GM13976 (cell line): ENCODE measurements at places on chromosomes 6 and 20.

GRCh38 chr20:54345821-54346220, 129.6 kb upstream of the DOK5 start:
- DNase-seq: no peak

DNA sequence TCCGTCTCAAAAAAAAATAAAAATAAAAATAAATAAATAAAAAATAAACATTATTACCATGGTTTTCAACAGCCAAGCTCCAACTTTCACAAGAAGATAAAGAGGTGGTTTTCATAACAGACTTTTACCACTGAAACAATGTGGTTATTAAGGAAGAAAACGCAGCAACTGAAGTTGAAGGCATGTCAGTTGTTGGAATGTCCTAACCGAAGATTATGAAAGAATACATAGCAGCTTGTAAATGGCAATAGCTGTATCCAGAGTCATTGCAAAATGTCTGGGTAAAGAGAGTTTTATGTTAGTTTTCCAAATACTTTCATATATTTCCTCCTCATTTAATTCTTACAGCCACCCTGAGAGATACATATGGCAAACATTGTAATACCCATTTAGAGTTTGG, 161.6 kb upstream of the MARCKS start:
- no peak for DNase-seq

GRCh38 chr20:2780948-2781347, 19.5 kb downstream of the CPXM1 start:
- no peak for DNase-seq

DNA sequence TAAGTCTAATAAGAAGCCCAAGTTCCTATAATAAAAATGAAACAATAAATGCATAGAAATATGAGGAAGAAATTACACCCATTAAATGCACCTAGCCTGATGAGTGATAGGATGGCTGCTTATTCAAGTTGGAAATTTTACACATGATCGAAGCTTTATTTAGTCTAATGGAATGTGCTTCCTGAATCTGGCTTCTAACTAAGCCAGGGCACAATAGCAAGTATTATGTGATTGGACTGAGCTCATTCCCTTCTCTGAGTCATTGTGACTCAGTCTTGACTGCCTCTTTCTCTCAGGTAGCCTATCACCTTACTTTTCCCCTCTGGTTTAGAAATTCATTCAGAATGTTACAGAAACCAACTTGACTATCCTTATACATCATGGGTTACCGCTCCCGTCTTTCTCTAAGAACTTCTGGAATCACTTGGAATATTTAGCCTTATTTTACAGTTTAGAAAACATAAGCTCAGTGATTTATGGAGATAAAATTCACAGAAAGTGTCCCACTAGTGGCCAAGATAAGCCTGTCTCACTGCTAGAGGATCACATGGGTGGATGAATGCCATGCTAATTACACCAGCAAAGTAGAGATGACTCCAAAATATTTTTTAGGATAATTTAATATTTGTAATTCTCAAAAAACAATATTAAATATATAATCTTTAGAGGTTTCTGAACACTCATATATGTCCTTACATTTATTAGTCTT, 505.3 kb upstream of the JAG1 start:
- DNase-seq: no peak

DNA sequence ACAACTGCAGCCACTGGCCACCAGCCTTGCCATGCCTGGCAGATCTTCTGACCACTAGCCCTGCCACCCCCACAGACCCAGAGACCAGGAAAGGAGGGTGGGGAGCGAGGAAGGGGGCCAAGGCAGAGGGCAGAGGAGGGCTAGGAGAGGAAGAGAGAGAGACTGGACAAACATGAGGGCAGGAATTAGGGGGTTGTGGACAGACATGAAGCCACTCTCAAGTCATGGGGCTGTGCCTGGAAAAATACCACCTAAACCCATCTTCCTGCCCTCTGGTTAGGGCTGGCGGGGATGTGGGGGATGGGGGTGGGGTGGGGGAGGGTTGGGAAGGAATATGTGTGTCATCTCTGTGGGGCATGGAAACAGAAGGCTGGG, 1.4 kb upstream of the SLC29A1 start:
- DNase-seq: peak; percentile 11

- no peak for DNase-seq
Measured at GRCh38 chr6:108576709-108577108, 16.0 kb downstream of the FOXO3 start.

GRCh38 chr20:51365670-51366069, 176.8 kb downstream of the NFATC2 start:
- DNase-seq: no peak

GRCh38 chr6:142883011-142883410, 62.0 kb downstream of the HIVEP2 start:
- DNase-seq: no peak

- no peak for DNase-seq
Measured at GRCh38 chr6:113315165-113315564, 542.0 kb upstream of the MARCKS start.

DNA sequence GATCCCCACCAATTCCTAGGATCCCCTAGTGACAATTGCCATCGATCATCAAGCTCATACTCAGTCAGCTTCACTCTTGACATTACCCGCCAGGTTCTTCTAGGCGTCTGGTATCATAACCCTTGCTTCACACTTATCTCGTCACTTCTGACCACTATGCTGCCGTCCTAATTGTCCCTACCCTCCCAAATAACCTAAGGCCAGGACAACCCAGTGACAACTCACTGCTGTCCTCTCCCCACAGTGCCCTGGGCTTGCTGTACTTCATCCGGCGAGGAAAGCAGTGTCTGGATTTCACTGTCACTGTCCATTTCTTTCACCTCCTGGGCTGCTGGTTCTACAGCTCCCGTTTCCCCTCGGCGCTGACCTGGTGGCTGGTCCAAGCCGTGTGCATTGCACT, 3.7 kb downstream of the SYS1 start:
- DNase-seq: no peak

DNA sequence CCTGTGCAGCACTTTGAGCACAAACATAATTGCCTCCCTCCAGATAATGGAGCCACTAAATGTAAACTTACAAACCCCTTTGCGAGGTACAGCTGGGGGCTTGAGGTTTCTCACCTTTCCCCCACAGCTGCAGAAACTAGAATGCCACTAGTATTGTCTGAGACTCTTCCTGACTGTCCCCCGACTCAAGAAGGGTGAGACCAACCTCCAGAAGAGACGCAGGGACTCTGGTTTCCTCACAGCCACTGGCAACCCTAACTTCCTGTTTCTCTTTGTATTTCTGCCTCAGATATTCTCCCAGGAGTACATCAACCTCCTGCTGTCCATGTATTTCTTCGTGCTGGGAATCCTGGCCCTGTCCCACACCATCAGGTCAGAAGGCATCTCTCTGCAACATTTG, 23.6 kb downstream of the HM13 start:
- no peak for DNase-seq

DNA sequence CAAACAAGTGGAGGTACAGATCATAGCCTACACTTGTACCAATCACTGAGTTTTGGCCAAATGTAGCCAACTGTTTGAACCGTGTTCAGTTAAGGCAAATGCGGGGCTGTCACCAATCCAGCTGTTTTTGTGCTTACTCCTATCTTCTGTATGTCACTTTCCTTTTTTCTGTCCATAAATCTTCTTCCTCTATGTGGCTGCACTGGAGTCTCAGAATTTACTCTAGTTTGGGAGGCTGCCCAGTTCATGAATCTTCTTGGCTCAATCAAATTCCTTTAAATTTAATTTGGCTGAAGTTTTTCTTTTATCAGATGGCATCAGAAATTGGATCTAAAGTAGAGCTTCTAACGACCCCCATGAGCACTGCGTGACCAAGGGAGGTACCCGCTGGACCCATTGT, 11.7 kb upstream of the STX7 start:
- DNase-seq: no peak

DNA sequence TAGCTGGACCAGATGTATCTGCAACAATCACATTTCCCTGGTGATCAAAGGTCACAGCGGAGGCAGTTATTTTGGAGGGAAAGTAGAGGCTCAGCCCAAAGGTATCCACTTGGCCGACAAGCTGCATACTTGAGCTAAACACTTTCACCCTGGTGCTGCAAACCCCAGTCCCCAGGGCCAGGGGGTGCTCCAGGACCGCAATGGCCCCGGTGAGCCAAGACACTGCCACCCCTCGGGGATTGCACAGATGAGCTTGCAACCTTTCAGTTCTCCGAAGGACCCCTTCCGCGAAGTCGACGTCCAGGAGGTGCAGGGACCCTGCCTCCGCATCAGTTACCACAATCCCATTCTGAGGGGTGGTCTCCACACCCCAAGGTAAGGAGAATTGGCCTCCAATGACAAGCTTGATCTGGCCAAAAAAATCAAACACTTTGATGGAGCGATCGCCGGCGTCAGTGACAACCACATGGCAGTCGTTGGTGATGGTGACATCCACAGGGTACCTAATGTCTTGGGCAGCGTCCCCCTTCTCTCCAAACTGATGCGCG, 823 bp downstream of the NHLRC1 start:
- peak; percentile 30 for DNase-seq

GRCh38 chr6:55405474-55406235, 78.4 kb downstream of the GFRAL start:
- no peak for DNase-seq

DNA sequence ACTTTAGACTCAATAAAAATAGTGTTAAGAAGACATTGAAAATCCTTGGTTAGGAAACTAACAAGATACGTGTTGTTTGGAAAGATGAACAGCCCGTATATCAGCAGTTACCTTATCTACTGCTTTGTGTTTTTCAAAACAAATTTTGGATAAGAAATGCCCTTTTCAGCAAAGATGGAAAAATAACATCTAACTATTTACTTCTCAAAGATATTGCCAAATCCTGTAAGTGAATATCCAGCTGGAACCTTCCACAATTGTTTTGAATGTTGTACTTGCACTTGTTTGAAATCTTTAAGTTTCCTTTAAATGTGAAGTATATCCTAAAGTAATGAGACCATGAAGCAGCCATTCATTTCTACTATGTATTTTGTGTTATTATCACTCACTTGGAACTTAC, 14.6 kb downstream of the TAGAP start:
- DNase-seq: no peak

DNA sequence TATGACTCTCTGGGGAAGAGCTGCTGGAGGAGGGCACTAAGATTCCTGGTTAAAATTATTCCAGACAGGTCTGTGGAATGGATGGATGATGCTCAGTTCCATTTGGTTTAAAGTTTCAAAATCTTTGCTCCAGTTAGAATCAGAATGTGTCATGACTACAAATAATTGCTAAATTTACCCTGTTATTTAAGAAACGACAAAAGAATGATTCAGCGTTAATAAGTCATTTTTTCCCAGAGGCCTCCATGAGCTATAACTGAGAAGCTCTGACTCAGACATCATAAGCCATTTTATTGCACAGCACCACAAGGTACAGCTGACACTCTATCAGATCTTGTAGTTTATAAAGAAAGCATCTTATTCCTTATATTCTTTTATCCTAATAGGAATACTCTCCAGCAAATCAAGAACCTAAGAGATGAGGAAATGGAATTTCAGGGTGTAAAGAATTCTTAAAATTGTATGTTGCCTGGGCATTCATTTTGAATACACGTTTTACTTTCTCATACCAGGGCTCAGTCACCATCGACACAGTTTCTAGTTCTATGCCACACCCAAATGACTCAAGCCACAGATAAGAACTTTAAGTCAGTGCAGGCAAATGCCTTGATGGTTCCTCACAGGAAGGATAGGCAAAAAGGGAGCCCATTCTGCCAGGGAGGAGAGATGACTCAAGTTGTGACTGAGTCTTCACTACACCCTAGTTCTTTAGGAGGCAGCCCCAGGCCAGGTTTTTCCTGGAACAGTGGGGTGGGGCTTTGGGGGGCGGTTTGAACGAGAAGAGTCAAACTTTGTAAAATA, 636.0 kb downstream of the MMUT start:
- no peak for DNase-seq

- DNase-seq: no peak
Measured at GRCh38 chr6:166173281-166173951, 5.8 kb upstream of the TBXT start.

GRCh38 chr20:62233684-62234083, 4.6 kb upstream of the OSBPL2 start:
- no peak for DNase-seq

DNA sequence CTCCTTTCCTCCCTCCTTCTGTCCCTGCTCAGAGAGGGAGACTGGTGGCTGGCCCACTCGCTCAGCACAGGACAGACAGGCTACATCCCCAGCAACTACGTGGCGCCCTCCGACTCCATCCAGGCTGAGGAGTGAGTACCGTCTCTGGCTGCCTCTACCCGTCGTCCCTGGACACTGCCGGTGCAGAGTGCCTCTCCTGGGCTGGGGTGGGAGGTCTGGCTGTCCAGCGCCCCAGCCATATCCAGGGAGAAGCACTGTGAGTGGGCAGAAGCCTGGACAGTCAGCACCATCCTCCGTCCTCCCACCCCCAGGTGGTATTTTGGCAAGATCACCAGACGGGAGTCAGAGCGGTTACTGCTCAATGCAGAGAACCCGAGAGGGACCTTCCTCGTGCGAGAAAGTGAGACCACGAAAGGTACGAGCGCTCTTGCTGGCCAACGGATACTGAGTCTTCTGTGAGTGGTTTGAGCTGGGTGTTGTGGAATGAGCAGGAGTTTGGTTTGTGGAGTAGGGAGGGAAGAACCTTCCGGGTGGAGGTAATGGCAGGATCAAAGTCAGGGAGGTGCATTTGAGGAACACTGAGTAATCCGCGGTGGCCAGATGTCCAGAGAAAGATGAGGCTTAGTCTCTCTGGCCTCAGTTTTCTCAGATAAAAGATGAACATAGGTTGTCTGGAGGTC, 48.1 kb downstream of the SRC start:
- DNase-seq: no peak

GRCh38 chr6:138529478-138529877, 30.2 kb upstream of the NHSL1 start:
- DNase-seq: no peak

DNA sequence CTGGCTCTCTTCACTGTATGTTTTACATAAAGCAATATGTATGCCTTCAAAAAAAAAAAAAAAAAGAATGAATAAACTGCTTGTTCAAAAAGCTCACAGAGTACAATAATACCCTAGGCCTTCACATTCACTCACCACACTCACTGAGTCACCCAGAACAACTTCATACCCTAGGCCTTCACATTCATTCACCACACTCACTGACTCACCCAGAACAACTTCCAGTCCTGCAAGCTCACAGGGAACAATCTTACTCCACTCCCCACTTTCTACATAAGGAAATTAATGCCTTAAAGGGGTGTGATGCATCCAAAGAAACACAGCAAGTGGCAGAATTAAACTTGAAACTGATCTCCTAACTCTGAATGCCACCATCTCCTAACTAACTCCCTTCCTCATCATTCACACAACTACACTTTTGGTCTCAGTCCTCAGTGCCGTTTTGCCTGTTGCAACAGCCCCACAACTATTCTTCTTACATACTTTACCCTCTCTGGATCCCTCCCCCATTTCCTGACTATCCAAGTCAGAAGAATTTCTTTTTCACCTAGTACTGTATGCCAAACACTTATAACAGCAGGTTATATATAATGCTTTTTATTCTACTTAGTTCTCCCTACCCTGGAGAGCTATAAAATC, 34.2 kb downstream of the NHSL1 start:
- DNase-seq: no peak

- DNase-seq: no peak
Measured at GRCh38 chr6:106659859-106660258, 30.5 kb downstream of the QRSL1 start.
